Stimulated activated CD4-positive, alpha-beta T cell treated with anti-CD3 and anti-CD28 coated beads, TNF-alpha, amount 100 ng/mL, for 24 hours (primary cell): ENCODE measurements at places on chromosomes 6 and 20.

DNA sequence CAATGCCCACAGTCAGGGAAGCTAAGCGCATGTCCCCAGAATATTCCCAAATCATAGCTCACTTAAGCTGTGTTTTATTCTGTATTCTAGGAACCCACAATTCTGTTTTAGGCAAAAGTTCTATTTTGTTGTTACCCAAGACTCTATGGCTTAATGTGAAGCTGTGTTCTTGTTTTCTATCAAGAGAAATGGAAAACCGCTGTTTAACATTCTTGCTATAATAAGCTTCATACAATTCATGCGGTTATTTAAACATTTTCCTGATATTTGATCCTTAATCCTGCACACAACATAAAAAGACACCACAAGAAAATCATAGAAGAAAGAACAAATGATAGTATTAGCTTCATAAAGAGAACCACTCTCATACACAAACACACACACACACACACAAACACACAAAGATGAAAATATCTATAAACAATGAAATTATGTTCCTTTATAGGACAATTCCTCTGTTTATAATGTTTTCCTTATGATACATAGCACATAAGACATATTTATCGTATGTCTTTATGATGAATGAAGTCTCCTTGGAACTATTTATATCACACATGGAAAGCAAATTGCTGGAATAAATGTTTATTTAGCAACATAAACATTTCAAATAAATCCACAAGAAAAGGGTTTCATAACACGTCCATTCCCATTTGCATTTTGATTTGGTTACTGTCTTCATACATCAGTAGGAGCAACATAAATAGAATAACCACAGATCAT lies 16.4 kb upstream of the COL21A1 start:
- DNase-seq, result no peak

- no peak for DNase-seq
These were observed 24.1 kb downstream of the ZHX3 start for GRCh38 chr20:41293269-41294037.

- DNase-seq, result no peak
These were observed 57.6 kb upstream of the EYA2 start for GRCh38 chr20:46837083-46837482.

- DNase-seq, result no peak
These were observed 23.9 kb downstream of the MAP7 start for GRCh38 chr6:136526196-136526930.

- DNase-seq, result no peak
These were observed 5.6 kb upstream of the TFB1M start for GRCh38 chr6:155319902-155320301.

- DNase-seq, result no peak
These were observed 204.0 kb upstream of the MOCS1 start for GRCh38 chr6:40138273-40138720.

GRCh38 chr6:41277605-41278004 lies 8.9 kb downstream of the TREM1 start:
- no peak for DNase-seq

DNA sequence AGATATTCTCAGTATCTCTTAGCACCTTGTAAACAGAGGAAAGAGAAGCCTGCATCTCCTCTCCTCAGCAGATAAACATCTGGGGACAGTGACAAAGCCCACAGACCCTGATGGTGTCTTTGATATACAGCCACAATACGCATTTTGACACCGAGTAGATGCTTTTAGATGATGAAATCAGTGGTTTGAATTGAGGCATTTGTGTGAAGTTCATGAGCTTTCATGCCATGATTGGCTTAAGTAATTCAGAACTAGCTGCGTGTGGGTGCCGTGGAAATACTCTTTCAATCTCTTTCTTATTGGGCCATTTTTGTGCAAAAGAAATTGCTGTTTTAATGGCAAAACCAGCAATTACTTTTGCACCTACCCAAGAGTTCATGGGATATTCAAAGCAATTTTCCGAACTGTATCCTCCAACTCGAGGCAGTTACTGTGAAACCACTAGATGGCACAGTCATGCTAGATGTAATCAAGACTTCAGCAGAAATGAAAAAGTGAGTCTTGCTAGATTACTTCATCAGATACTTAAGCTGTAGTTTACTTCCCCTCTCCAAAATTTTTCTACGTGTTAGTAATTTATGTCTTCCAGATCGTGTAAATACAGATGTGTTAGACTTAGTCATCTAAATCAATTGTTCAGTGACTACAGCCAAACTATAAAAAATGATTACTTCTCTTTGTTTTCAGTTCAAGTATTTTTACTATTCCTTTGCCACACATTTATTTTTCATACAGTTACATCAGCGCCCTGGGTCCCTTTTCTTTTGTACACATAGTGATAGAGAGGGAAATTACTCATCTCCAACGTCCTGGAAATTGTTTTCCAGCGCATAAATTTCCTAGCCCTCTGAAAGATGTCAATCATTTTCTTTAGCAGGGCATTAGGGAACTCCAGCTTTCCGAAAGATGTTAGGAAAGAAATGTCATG lies 49.4 kb downstream of the IYD start:
- no peak for DNase-seq

- no peak for DNase-seq
These were observed 5.7 kb upstream of the TAB2 start for GRCh38 chr6:149311766-149312165.
